ENCODE measurements at places on chromosomes 1 and 21.

GRCh38 chr1:58165073-58165472, 381.5 kb downstream of the OMA1 start:
- no peak for DNase-seq

DNA sequence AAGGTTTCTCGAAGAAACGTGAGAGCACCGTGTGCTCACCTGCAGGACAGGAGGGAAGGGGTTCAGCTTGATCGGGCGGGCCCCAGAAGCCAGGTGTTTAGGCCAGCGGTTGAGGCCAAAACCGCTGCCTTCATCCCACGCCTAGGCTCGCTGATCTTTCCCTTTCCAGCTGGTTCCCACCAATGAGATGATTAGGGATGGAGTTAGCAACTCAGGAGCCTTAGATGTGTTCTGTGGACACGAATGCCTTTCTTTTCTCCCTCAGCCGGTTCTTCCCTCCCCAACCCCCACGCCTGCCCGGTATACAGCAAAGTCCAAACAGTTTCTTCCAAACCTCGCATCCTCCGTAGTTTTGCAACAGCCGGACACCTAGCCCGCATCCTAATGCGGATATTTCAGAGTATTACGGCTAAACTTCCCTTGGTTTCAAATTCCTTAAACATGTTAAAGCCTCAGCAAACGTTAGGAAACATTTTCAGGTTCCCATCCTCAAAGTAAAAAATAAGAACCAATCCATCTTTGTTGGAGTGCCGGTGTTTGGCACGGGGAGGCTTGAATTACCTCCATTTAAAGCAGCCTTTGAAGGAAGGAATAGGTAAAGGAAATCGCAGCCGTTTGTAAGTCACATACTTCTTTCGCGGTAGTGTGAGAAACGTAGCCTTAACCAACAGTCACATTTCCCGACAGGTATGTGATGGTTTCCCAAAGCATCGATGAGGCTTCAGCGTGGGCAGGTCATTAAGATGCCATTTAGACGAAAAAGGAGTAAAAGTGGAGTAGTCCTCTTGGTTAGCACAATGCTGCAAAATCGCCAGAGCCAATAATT, 1.1 kb downstream of the LRRC8C start:
- DNase-seq, result no peak

DNA sequence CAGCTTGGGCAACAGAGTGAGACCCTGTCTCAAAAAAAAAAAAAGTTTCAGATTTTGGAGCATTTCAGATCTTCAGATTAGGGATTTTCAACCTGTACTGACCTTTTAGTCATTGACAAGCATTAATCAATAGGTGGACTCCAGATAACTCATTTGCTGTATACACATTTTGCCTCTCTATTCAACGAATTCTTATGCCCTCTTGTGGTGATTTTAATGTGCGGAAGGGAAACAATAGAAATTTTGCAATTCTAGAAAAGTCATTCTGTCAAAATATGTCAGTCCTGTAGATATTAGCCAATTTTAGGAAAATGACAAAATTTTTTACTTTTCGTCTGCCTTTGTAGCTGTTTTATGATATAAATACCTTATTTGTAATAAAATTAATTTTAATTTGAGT, 11.6 kb upstream of the OR2G2 start:
- no peak for DNase-seq

GRCh38 chr1:19946971-19947370, 23.6 kb upstream of the PLA2G2E start:
- DNase-seq, result no peak

DNA sequence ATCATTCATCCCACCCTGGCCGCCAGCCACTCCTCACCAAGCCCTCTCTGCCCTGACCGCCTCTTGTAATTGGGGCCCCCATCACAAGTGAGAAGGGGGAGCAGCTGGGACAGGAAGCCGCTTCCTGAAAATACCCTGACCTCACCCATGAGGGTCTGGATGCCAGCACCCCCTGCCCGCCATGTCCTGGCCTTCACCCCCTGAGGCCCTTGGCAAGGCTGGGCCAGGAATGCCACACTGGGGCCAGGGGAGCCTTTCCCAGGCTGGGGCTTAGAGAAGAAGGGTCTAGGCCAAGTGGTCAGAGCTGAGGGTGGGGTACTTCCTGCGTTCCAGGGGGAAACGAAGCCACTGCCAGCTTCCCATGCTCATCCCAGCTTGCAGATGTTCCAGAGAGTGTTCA, 60.5 kb downstream of the TAS1R2 start:
- DNase-seq, result no peak

DNA sequence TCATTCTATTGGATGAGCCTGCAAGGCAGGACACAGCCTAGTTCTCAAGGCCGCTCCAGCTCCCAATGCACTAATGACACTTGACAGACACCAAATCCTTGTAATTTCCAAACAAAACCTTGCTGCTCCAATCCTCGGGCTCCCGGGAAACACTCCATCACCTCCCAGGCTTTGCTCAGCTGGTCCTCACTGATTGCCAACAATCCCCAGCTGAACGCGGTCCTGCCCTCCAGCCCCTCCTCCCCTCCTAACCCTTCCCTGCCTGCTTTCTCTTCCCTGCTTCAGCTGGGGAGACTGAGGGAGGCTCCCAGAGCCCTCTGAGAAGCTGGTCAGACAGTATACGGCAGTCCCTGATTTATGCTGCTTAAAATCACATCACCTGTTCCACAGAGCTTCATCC, 114.4 kb upstream of the TNR start:
- DNase-seq, result no peak

DNA sequence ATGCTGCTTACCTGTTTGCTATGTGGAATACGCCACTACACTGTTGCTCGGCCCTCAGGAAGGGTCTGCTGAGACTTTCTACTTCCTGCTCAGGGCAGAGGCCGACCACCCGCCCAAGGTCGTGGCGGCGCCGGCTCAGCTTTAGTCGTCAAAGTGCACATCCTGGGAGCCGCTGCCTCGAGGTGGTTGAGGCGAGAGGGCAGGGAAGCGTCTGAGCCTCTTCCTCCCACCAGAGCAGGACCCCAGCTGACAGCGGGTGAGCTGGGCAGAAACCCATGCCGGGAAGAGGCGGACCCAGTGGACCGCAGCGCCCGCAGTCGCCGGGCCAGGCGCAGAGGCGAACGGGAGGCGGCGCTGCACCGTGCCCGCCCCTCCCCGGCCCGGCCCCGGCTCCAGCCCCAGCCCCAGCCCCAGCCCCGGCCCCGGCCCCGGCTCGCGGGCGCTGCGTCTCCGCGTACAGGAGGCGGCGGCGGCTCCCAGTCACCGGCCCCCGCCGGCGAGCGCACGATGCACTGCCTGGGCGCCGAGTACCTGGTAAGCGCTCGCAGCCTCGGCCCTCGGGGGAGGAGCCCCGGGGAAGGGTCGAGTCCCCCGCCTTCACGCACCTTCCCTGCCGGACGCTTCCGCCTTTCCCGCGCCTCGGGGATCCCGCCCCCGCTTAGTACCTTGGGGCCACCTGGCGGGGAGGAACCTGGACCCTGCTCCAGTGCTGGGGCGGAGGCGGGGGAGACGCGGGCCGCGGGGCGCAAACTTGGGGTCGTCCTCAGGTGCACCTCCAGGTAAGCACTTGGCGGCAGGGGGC, at the start of gene SLC44A3:
Gene SLC44A3 (plus strand): TSS at position 413 of the 802 bp plus-strand sequence. CDS start 95 bp downstream, at position 508.
- DNase-seq, result no peak

All from NCI-H1694 (cell line).